Umbilical cord (tissue), 2 donors: ENCODE measurements at places on chromosomes 11 and 22. TPM values are rescaled to one million over a fixed set of nuclear protein-coding genes. Genes with fewer than 3 reads are reported as not detected.

DNA sequence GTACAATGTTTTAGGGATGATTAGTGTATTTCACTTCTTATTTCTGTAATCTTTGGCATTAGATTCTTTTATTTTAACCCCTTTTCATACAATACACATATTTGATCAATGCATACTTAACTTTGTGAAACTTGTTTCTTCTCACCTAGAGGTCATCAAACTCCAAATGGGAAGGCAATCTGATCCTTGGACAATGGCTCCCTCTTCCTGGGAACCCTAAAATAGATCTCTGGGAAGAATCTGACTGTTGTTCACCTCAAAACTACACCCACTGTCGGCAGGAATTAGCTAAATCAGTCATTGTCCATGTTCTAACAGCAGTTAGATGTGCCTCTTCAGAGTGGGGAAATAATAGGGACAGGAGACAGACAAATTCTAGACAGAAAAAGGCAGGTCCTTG is 707.4 kb upstream of the CHORDC1 start:
- no peak for DNase-seq

OR10W1 gene
- not detected for total RNA-seq

KCNE3 gene
- 5.3 TPM for total RNA-seq

GRCh38 chr11:68322052-68322430 is 9.7 kb downstream of the LRP5 start:
- DNase-seq, result no peak

DNA sequence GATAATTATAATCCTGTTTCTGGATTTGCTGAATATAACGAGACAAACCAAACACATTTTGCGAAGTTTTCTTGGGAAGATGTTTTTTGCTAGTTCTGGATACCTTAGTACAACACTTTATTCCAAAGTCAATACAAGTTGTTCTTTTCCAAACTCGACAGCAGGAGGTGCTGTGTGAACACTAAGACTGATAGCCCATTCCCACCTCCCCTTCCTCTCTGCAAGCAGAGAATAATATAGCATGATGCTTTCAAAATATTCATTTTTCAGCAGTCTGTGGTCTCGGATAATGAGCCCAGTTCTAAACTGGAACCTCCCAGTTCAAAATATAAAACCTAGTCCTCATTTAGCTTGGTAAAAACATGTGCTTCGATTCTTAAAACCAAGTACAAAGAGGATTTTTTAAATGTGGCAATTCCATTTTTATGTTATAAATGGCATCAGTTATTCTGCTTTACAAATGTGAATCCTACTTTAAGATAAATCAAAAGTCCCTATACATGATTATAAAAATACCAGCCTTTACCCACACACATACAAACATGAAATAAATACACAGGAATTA is 129.1 kb downstream of the DCDC1 start:
- DNase-seq, result peak; percentile 42

DNA sequence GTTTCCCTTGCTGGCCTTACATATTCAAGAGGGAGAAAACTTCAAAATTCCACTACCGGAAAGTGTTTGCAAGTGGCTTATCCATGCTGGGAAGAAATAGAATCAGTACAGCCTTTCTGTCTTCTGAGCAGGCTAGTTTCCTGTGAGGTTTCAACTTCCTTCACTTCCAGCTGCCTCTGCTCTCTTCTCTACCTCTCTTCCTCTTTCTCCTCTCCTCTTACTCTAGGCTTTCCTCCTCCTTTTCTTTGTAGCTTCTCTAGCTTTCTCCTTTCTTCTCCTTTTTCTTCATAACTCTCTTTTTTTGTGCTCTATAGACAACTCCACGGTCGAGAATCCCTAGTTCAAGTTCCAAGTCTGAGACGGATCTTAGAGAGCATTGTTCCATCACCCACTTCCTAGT is 421.8 kb downstream of the ETS1 start:
- DNase-seq, result no peak

GRCh38 chr11:71421392-71421950 is 26.7 kb downstream of the DHCR7 start:
- DNase-seq, result no peak

DNA sequence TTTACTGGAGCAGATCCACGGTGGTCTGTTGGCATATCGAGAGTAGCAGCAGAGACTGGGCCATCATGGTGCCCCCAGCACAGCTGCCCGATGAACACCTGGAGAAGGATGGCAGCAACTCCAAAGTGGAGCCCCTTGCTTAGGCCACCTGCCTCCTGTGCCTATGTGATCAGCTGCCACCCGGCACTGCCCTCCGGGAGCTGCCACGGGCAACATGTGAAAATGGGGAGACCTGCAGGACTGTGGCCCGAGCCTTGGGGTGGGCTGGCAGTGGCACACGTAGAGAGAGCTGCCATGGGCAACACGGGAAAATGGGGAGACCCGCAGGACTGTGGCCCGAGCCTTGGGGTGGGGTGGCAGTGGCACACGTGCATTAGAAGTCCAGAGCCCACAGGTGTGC is 3.1 kb downstream of the FXYD2 start:
- no peak for DNase-seq

MOB2 gene
- total RNA-seq, result 33.9 TPM

MAP6 gene
- 10.4 TPM for total RNA-seq

DNA sequence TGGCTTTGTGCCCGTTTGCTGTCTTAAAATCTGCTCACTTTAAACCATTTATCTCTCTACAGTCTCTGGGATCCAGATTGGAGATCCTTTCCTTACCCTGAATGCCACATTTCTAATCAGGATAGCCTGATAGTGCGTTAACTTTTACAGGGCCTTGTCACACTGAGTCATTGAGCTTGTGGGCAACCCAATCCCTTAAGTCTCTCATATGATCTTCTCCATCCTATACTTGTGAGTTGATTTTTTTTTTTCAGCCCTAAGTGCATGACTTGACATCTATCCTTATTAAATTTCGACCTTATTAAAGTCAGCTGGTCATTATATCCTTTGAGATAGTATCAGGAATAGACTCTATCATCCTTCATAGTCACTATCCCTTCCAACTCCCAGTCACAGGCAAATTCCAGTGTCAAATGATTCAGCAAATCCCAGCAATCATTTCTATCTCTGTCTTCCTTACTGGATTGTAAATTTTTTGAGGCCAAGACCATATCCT is 57.7 kb downstream of the TEAD1 start:
- peak; percentile 70 for DNase-seq

BARX2 gene
- 6.0 TPM for total RNA-seq

GRCh38 chr11:115912484-115912945 is 408.3 kb upstream of the CADM1 start:
- DNase-seq, result peak; percentile 8

DNA sequence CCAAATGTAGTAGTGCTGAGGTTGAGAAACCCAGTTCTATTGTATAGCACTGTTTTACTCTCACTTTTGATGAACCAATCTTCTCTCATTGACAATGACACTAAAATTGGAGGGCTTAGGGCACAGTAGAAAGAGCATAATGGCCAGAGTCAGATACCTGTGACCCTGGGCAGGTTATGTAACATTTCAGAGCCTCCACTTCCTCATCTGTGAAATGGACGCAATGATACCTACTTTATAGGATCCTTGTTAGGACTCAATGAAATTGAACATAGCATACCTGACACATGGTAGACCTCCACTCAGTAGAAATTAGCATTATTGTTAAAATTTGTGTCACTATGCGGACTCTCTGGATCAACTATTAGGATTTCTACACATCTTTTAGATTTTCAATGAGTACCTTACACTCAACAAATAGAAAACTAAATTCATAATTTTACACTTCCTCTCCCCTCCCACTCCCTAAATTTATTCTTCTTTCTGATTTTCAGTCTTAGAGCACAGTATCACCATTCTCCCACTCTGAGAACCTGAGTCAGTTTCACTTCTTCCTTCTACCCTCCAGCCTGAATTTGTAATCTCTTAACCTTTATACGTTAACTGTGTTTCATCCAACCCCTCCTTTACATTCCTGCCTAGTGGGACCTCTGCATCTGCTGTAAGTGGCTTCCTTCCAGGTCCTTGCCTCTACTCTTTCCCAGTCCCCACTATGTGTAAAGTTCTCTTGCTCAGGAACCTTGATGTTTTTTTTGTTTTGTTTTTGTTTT is 78.3 kb downstream of the MICAL2 start:
- DNase-seq, result no peak

DNA sequence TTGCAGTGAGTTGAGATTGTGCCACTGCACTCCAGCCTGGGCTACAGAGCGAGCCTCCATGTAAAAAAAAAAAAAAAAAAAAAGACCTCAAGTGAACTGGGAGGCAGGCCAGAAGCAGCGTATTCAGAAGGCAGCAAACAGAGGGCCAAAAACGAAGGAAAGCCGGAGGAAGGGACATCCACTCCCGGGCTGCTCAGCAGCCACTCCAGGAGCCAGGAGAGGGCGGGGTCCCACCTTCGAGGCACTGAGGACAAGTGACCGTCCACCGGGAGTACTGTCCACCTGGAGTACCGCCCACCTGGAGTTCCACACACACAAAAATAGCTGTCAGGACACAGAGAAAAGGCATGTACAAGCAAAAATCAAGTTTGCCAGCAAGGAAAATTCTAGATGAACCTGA is 5.5 kb downstream of the TOLLIP start:
- no peak for DNase-seq

NUDT8 gene
- 2.2 TPM for total RNA-seq

DNA sequence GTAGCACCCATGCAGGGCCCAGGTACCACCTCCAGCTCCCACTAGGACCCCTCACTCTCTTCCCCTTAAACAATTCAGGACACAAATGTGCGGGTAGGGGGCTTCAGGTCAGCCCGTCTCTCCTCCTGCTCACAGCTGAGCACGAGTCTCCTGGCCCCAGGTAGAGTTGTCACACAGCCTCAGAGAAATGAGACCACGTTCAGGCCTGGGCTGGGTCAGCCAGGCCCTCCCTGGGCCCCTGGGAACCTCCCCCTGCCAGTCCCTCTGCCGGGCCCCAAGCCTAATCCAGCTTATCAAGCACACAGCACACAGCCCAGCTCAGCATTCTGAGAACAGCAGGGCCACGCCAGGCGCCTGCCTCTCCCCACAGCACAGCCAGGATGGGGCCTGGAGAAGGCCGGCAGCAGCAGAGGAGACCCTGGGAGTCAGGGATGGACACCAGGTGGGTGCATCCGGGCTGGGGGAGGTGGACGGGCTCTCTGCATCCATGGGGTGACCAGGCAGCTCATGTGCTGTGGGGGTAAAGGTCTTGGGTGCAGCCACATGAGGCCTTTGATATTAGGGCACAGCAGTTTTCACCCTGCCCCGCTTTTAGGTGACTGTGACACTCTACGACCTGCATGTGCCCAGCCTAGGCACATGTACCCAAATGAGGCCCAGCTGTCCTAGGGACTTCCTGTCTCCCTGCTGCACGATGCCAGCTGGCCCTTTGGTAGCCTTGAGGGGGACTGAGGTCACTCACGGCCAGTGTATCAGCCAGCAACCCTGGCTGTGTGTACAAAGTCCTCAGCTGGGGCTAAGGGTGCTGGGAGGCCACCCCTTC is 87.0 kb downstream of the MORC2 start:
- DNase-seq, result peak; percentile 94

GRCh38 chr11:82787981-82788380 is 54.3 kb upstream of the FAM181B start:
- no peak for DNase-seq

ZNF215 gene
- total RNA-seq, result 13.7 TPM

GRCh38 chr11:127950162-127950561 is 637.2 kb downstream of the ETS1 start:
- DNase-seq, result no peak

DNA sequence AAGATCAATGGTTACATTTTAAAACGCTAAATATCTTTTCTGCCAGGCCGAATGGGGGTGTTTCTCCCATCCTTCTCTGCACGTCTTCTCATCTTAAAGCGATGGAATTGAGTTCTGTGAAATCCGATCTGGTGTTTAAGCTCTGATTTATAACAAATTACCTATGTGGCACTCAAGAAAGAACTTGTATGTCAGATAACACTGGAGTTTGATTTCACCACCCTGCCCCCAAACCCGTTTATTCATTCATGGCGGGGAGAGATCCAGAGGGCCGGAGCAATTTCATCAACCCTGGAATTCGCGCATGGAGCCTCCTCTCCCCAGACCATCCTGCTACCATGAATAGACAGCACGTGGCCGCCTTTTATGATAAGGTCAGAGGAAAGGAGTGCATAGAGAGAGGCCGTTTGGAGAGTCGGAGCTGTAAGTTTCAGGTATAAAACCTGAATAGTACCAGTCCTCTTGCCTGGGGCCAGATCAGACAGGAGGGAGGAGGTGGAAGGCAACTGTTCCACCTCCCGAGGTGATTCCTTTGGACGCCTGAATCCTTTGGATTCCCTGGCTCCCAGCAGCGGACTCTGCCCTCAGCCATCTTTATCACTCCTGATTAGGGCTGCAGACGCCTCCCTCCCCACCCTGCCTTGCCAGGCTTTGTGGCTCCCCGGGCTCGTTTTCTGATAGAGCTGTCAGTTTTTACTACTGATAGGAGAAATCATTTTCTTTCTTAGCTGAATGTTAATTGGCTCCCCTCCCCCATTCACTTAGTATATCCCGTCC is 27.3 kb upstream of the NFAM1 start:
- DNase-seq, result no peak

MIF gene
- 202 TPM for total RNA-seq

DNA sequence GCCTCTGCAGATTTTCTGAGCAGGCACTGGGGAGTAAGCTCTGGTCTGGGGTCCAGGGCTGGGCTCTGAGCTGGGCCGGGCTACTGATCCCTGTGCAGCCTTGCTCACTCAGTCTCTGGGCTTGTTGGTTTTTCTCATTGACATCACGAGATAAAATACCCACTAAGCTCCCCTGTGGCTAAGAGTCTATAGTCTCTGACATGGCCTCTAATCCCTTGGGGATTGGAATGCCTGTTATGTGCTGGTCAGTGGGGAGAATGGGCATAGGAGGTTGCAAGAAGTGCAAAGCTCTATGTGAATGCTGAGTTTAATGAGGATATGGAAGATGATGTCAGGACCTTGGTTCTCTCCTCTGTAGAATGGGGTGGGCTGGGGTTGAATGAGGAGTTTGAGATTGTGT is 23.3 kb downstream of the ELF5 start:
- no peak for DNase-seq

DNA sequence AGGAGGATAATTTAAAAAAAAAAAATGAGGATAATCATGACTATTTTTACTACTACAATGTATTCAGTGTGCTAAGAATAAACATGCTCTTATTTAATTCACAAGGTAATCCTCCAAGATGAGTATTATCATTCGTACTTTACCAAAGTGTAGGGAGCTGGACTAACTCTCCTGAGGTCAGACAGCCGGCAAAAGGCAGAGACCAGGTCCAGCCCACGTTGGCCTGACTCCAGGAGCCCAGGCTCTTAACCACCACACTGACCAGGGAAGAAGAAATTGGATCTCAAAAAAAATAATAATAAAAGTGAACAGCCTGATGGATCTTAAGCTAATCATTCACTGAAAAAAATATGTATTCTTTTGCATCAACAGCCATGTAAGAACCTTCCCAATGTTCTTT is 25.2 kb downstream of the PLAAT3 start:
- no peak for DNase-seq
